ENCODE measurements at places on chromosomes 2 and 18.

DNA sequence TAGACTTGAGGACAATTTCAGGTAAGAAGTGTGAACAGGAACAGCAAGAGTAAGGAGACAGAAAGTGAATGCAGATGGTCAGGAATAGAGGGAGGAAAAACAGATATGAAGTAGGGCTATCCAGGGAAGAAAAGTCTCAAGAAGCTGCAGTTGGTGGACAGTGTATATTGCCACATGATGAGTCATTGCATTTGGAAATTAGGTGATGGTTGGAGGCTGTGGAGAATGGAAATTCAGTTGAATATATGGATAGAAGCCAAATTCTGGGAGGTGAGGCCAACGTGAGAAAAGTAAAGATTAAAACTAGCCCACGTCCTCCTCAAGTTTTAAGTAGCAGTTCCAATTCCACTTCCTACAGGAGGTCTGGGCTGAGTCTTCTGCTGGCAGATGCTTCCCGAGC is 158.4 kb downstream of the UBE2E3 start:
- DNase-seq: no peak

DNA sequence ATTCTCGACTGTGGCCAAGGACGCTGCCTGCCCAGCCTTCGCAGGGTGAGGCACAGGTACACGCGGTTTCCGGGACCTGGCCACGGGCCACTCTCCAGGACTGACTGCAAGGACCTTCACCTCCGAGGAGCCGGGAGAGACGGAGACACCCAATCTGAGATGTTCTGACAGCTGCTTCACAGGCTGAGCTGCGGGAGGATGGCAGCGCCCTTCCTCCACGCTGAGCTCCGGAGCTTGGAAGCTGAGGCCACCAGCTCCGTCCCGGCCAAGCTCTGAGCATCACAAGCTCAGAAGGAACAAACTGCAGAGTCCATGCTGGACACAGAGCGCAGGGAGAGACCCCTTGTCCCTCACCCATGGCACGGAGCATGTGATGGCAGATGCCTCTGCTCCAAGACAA is 71.1 kb upstream of the CTDP1 start:
- DNase-seq: no peak

- peak; percentile 44 for DNase-seq
These were observed 64.4 kb downstream of the CD8B2 start for GRCh38 chr2:106551417-106552130.

DNA sequence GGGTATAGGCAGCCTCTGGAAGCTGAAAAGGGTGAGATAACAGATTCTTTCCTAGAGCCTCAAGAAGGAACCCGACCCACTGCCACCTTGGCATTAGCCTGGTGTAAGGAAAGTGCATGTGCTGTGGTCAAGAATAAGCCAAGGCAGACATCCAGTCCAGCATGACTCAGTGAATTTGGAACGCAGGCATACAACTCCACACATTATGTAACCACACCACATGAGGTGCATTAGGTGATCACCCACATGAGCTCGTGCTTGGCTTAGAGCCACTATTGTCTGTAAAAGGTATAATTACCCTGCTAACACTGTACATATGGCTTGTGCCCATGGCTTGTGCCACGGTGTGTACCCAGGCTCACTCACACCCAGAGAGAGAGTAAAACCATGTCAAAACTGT is 583.7 kb upstream of the HNMT start:
- DNase-seq: no peak

- no peak for DNase-seq
These were observed 118.0 kb downstream of the MREG start for GRCh38 chr2:215895330-215895729.

GRCh38 chr2:199257261-199258224 is 200.2 kb downstream of the SATB2 start:
- no peak for DNase-seq

DNA sequence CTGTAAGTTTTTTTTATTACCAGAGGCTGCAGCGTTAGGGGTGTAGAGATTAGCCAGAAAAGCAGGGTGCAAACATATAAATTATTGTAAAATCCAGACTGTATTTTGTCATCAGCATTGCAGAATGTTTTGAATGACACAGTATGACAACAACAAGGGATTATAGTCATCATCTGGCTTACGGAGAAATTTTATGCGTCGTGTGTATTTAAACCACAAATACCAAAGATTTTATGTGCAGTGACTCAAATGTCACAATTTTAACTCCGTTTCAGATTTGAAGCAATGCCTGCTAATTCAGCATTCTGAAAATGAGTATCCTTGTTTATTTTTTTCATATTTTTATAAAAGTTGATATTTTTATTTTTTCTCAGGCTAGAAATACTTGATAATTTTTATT is 19.4 kb upstream of the TMX3 start:
- no peak for DNase-seq

DNA sequence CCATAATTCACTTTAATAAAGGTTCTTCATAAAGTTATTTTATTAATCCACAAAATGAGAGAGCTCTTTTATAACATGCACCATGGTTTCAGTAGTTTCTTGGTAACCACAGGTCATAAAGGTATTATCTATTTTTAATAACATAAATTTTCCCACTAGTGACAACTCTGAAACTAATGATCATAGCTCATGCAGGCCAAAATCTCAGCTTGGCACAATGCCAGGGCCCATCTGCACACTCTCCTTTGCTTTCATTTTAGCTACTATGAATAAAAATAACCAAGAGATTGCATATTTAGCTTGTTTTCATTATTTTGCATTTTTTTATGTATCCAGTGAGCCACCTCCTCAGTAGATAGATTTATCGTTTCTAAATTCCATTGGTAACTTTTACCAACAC is 691.8 kb upstream of the CHAC2 start:
- DNase-seq: no peak

DNA sequence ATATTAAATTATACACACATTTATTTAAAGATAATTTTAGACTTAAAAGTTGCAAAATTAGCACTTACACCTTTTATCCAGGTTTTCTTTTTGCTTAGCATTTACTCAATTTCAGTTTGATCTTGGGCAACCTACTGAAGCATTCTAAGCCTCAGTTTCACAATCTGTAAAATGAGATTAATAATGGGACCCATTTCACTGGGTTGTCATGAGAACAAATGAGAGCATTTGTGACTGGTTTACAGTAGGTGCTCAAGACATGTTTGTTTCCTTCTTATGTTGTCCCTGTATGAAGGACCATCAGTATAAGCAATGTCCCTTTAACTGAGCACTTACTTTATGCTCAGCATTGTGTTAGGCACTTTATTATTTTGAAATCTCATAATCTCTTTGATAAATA is 4.8 kb upstream of the FBLN7 start:
- DNase-seq: no peak

DNA sequence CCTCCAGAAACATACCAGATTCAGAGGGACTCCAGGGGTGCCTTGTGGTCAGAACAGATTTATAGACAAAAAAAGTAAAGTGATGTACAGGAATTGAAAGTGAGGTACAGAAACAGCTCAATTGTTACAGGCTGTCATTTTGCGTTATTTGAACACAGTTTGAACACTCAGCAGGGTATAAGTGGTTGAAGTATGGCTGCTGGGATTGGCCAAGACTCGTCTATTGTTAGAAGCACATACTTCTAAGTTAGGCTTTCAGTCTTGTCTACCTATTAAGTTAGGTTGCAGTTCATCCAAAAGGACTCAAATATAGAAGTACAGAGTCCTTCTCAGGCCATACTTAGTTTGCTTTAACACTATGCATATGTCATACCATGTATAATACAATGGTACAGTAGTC is 21.0 kb upstream of the GRB14 start:
- DNase-seq: no peak

GRCh38 chr2:145601361-145601925 is 1081.5 kb upstream of the ZEB2 start:
- no peak for DNase-seq

DNA sequence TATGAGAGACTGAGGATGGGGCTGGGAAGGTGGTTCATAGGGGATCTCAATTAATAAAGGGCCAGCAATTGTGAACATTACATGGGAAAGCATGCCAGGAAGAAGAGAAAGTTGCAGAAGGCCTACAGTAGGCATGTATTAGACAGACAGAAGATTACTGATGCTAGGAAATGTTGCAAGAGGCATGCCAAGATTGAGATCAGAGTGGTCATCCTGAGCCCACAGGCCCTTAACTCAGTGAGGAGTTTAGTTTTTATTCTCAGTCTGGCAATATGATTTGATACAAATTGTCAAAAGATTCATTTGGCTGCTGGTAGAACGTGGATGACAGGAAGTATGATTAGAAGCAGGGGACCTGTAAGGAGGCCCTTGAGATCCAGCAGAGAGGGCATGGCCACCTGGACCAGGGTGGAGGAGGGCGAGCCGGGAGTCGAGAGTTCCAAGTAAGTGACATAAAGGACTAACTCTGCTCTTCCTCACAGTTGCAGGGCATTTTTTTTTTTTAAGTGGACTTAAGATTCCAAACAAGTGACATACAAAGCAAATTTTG is 54.9 kb downstream of the EPHA4 start:
- no peak for DNase-seq

DNA sequence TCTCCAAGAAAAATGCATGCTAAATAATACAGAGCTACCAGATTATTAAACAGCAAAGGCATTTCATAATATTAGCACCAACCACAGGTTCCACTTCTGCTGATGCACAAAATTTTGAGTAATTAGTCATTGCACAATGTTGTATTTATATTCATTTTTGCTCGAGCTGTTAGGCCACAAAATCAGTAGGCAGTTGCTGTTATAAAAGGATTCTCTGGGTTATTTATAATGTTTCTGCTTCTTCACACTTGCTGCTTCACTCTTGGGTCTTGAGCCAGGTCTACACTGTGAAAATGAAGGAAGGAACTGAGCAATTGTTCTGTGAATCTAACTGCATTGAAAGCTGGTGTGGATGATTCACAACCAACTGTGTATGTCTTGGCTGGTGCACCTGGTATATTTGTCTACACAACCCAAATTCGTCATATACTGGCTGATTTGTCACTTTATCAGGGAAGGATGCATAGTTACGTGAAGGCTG is 38.3 kb downstream of the MRPL33 start:
- no peak for DNase-seq

GRCh38 chr18:8685141-8685913 is 20.0 kb upstream of the MTCL1 start:
- peak; percentile 63 for DNase-seq

GRCh38 chr2:233453916-233454315 is 99.6 kb downstream of the DGKD start:
- no peak for DNase-seq

DNA sequence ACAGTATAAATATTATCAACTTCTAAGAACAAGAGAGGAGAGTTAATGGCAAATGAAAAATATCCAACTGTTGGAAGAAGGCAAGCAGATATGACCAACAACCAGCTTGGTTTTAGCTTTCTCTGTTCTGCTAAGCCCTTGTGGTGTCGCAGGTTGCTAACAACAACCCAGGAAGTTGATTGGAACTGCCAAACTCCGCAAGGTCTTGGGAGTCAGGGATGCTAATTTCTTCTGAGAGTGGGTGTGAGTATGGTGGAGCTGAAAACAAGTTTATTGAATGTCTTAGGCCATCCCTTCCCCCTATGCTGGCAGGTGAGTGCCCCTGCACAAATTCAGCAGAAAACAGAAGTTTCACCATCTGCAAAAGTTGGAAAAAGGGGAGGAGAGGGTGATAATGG is 17.5 kb downstream of the BZW1 start:
- no peak for DNase-seq

DNA sequence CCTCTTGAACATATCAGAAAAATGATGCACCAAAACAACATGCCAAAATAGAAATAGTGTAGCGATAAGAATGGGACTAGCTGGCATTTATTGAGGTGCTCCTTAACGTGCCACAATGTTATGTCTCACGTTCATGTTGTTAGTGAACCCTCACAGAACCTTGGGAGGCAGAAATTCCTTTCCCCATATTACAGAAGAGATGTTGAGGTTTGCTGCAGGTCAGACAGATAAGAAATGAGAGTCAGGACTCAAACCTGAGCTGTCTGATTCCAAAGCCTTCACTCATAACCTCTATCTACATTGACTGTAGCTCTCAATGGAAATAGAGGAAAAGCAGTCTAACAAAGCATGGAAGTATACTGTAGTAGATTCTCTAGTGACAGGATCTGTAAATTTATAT is 163.3 kb upstream of the STK17B start:
- no peak for DNase-seq

DNA sequence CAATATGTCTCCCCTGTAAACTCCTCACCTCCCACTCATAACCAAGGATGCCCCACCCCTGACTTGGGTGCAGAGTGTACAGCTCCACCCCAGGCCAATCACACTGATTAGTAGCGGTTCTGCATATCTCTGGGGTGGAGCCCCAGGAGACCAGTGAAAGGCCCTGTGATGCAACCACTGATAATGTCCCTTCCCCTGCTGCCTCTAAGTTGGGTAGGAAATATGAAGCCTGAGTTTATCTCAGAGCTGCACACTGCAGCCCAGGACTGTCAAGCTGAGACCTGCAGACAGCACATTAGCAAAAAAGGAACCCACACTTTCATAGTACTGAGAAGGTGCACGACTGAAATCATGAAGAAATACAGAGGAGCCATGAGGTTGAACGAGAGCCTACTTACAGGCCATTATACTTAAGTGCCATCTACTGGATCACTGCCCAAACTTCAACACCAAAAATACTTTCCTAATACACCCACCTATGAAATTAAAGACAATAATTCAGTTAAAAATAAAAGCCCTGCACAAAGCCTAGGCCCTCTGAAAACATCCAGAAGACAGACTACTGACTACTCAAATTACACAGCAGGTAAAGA is 455.4 kb upstream of the LRRTM4 start:
- DNase-seq: no peak

GRCh38 chr2:30491225-30491624 is 44.2 kb downstream of the LCLAT1 start:
- DNase-seq: no peak

GRCh38 chr2:156087875-156088274 is 244.6 kb downstream of the NR4A2 start:
- no peak for DNase-seq

DNA sequence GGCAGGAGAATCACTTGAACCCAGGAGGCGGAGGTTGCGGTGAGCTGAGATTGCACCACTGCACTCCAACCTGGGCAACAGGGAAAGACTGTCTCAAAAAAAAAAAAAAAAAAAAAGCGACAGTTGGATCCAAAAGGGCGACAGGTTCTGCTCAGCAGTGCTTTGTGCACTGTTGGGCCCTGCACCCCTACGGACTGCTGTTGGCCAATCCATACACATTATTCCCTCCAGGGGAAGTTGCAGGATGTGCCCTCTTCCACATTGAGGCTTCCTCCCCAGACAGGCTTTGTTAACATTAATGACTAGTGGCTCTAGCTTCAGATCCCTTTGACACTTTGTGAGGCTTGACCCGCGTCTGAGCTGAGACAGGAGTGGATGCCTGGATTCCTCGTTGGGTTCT is 9.4 kb downstream of the NT5DC4 start:
- DNase-seq: peak; percentile 0

GRCh38 chr2:17915811-17916518 is 37.5 kb downstream of the KCNS3 start:
- DNase-seq: no peak
